ENCODE measurements at places on chromosomes 7 and 10.

DNA sequence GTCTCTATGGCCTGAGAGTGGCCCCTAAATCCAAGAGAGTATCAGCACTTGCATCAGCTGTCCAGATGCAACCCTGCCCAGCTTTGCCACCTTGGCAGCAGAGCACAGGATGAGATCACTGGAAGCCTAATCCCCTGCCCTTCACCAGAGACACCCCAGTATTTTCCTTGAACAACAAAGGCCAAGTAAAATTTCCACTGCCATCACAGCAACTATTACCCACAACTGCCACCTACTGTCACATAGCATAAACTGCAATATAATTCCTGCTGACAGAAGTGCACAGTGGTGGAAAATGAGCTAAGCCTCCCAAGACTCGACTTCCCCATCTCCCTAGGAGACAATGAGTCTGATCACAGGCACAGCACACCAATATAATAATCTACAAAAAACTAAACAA, 462.8 kb upstream of the ZWINT start:
- no peak for DNase-seq

GRCh38 chr7:70298780-70299471, 700.7 kb downstream of the AUTS2 start:
- no peak for DNase-seq

DNA sequence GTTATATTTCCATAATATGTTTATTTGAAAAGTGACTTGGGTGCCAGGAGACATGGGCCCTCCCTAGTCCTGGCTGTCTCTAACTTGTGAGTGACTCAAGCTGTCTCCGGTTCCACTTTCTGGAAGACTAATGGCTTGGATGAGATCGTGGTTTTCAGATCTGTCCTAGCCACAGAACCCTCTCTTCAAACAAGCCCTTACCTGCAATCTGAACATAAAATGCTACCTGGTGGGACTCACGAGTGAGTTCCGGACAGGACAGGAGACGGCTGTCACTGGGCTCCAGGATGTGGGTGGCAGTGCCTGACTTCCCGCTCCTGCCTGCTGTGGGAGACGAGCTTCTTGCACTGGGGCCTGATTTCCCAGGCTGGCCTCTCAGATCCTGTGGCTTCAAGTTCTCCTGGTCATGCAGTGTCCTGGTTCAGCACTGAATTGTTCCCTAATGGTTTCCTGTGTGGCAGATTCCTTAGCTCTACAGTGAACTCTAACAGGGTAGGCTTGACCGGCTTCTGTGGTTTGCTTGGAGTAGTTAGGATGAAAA, 26.0 kb upstream of the PFKFB3 start:
- DNase-seq, result no peak

DNA sequence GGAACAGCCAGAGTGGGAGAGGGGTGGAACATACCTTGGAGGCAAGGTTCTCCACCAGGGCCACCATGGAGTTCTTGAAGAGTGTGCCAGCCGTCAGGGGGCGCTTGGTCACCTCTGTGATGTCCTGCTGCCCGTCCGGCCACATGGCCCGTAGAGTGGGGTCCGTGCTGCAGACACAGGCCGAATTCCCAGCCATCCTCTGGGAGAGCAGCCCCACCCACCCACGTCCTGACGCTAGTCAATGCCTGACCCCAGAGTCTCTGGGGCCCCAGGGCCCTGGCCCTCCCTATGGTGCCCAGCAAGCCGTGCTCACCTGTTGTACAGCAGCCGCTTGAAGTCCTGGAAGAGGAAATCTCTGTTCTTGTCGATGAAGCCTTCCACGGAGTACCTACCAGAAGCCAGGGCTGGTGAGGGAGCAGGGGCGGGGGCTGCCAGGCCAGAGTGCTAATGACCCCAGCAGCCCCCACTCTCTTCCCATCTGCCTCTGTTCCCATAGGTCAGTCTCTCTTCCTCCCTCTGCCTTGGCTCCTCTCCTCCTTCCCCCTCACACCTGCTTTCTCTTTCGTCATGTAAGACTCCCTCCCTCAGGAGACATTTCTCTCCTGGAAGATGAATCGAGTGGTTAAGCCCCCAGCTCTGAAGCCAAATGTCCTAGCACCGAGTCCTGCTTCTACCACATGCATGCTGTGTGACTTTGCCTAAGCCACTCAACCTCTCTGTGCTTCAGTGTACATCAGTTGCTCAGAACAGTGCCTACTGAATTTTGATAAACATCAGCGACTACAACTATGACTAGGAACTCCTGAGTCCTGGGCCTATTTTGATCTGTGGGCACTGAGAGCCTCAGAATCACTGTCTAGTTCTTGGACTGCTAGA, 11.0 kb downstream of the MYO1G start:
- DNase-seq, result peak; percentile 69

GRCh38 chr10:98235846-98236245, 32.1 kb downstream of the LOXL4 start:
- no peak for DNase-seq

DNA sequence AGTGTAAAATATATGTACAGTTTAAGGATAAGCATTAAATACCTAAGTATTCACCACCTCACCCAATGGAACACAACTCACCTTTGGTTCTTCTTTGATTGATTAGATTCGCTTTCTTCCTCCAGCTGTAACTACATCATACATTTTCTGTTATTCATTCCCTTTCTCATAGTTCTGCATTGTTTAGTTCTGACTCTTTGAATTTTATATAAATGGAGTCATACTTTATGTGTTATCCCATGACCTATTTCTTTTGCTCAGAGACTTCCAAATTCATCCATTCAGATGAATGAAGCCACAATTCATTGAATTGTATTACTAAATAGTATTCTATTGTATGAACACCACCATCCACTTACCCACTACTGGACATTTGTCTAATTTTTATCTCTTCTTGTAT, 12.3 kb downstream of the THNSL1 start:
- DNase-seq, result no peak

- no peak for DNase-seq
These were observed 125.1 kb downstream of the ADAM12 start for GRCh38 chr10:126263006-126263676.

GRCh38 chr7:30682212-30683083, at the start of gene CRHR2:
TSS of gene CRHR2 (minus strand) at chr7:30682456. CDS start at chr7:30682280, 176 bp downstream.
- no peak for DNase-seq

- no peak for DNase-seq
These were observed 1.5 kb upstream of the SHH start for GRCh38 chr7:155813546-155814315.

DNA sequence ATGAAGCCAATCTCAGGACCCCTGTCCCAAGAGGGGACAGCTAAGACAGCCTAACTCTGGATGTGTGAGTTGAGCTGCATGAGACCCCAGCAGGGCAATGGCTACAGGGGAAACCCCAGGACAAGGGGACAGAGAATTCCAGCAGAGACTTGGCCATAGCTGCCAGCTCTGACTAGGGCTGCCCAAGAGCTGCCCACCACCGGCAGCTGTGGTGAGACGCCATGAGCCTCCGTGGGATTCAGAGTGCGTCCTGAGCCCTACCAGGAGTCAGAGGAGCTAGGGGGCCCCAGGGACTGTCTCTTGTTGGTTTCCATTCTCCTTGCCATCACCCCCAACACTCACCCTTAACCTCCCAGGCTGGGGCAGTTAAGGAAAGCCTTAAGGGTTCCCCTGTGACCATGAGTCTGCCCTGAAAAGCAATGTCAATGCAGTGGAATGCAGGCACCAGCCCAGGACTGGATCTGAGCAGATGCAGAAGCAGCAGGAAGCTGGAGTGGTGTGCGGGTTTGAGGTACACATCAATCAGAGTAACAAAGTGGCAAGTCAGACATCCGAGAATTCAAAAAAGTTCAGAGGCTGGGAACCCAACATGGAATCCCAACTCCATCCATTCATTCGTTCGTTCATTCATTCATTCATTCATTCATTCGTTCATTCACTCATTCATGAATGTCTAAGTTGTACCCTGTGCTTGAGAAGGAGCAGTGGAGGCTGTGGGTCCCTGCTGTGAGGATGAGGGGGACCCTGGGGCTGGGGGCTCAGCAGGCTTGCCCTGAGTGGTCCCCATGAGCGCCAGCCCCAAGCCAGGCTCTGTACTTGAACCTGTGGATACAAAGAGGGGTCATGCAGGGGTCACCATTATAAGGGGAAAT, 52.9 kb downstream of the C10orf120 start:
- no peak for DNase-seq

GRCh38 chr10:113454341-113455061, 98.4 kb upstream of the HABP2 start:
- peak; percentile 58 for DNase-seq

DNA sequence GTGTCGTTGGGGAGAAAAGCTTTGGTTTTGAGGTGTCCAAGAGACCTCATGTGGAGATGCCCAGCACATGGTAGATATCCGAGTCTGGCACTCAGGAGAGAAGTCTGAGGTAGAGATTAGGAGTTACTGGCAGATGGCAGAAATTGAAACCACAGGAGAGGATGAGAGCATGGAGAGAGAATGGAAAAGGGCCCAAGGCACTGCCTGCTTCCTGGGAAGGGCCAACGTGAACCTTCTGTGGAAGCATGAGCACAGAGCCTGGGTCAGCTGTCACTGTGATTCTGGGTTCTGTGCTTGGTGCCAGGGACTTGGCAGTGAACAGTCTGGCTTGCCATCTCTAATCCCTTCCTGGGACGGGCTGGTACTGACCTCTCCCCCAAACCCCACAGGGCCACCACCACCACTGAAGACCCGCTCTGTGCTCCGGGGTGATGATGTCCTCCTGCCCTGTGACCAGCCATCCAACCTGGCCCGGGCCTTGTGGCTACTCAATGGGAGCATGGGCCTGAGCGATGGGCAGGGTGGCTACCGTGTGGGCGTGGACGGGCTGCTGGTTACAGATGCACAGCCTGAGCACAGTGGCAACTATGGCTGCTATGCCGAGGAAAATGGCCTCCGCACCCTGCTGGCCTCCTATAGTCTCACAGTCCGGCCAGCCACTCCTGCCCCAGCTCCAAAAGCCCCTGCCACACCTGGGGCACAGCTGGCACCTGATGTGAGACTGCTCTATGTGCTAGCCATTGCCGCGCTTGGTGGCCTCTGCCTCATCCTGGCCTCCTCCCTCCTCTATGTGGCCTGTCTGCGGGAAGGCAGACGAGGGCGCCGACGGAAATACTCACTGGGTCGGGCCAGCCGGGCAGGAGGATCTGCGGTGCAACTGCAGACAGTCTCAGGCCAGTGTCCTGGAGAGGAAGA, 4.1 kb downstream of the MRPL43 start:
- no peak for DNase-seq

DNA sequence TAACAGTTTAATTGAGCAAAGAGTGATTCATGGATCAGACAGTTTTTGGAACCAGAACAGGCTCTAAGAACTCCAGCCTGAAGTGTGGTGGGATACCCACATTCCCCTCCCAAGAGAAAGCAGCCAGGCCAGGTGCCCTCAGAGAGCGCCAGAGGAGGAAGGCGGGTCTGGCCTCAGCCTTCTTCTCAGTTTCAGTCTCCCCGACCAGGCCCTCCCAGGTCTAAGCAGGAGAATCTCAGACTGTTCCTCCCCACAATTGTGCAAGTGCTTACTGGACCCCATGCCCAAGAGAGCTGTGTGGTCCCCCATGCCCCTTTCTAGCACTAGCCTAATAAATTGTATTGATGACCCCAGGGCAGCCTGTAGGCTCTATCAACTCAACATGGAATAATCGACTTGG, 25.6 kb downstream of the PPIF start:
- DNase-seq, result no peak

Measured in 8988T (cell line).